NCI-H2171 treated with DMSO at 0.1 percent for 48 hours (cell line): ENCODE measurements at places on chromosomes 2 and 18.

DNA sequence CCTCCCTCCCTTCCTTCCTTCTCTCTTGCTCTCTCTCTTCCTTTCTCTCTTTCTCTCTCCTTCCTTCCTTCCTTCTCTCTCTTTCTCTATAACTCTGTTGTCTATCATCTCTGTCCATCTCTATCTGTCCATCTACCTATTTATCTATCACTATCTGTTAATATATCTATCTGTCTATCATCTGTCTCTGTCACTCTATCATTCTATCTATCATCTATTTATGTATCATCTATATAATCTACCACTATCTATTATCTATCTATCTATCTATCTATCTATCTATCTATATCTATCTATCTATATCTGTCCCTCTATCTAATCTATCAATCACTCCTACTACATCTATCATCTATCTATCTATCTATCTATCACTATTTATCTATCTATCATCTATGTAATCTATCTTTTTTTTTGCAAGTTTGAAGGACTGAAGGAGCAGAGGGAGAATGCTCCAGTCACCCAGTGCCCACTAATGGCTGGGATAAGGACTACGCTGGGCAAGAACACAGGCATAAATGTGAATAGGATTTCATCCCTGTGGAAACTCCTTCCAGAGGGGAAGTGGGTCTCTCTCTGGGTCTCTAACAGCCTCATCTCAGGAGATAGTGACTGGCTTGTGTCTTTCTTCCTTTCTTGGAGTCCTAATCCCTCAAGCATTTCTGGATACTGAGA lies 427.0 kb downstream of the LPIN1 start:
- no peak for DNase-seq

DNA sequence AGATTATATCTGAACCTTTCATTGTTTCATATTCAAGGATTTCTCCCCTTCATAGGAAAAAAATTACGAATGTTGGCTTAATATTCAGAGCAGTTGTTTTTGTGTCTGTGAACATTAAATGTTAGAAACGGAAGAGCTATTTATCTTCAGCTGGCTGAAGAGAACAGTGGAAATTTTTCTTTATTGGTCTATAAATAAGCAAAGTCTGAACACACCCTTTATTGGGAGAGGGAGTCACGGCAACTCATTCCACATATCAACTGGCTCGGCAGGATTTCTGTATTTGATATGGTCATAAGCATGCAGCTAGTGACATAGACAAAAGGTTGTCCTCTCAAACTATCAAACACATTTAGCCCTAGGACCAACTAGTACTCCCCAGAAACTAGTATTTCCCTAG lies 468.4 kb upstream of the HNRNPA3 start:
- DNase-seq = no peak

DNA sequence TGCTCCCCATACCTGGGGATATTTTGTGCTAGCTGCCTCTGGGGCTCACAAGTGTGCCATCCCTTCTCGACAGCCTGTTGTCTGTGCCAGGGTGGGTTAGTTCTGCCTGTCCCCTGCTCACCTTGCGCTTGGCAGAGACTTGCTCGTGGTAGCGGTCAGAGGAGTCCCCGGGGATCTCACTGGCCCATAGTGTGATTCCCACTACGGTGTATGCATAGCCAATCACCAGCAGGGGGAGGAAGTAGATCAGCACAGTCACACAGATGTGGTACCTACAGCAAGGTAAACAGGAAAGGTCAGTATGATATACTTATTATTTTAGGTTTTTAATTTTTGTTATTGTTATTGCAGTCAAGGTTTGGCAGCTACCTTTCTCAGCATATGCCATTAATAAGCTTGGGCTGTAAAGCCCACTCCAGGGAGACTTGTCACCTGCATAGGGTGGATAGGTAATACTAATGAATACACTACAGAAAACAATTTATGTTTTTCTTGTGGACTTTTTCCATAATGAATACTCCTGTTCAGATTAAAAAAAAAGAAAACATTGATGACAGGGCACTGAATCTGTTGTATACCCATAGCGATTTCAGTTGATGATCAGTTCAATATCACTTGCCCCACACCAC lies 95.2 kb downstream of the POLE4 start:
- DNase-seq = peak; percentile 50

DNA sequence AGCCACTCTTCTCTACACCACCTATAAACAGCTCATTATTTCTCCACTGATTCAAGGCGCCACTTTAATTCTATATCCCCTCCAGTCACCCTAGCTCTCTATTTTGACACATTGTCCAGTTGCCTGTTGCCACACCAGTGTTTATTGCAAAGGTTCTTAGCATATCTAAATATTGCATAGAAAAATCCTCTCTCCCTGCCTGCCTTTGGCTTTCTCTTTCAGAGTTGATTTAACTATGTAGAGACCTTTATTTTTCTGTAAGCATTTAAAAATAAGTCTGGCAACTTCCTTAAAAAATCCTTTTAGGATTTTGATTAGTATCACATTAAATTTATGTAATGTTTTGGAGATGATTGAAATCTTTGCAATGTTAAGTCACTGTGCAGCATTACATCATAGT lies 47.9 kb upstream of the B3GNT7 start:
- no peak for DNase-seq

DNA sequence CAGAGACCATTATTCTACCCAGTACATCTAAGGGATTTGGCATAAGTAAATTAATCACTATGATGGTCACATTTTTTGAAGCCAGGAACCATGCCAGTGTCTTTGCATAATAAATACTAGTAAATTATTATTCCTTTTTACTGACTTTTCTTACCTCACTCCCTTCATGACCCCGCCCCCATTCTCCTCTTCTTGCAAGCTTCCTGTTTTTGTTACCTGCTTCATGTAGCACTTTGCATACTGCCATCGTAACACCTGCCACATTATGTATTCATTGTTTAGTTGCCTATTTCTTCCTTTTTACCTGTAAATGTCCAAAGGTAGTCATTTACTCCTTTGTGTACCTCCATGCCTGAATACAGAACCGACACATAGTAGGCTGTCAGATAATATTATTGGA lies 309.5 kb downstream of the KIAA1328 start:
- DNase-seq = no peak

- no peak for DNase-seq
These were observed 52.7 kb downstream of the CUL3 start for GRCh38 chr2:224532441-224532840.

DNA sequence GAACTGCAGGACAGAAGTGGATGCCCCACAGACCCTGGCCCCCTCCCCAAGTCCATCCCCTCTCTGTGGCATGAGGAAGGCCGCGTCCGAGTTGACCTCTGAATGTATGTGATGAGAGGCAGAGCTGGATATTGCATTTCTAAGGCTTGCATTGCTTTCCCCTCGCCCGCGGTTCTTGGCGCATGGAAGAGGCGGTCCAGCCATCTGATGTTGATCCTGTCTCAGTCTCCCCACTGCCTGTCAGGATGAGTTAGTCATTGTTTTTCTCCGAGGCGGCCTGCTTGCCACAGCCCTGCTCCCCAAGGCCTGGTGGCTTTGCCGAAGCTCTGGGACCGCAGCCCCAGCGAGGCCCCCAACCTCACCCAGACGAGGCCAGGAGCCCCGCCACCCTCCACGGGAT lies 88.6 kb downstream of the SMAD7 start:
- DNase-seq = no peak

- DNase-seq = peak; percentile 82
These were observed 547.5 kb upstream of the TNP1 start for GRCh38 chr2:217407362-217407761.

DNA sequence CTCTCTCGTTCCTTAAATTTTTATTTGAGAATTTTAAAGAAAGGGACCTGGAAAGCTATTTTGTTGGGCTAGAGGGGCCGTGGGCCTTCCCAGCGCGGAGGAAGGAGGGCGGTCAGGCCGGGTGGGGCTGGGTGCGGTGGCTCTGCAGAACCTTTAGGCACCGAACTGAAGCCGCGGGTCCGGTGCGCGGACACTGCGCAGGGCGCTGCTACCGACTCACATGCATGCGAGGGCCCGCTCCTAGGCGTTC lies 1.6 kb upstream of the TWIST2 start:
- DNase-seq = no peak

- no peak for DNase-seq
These were observed 89.5 kb downstream of the CERS6 start for GRCh38 chr2:168545439-168546082.

DNA sequence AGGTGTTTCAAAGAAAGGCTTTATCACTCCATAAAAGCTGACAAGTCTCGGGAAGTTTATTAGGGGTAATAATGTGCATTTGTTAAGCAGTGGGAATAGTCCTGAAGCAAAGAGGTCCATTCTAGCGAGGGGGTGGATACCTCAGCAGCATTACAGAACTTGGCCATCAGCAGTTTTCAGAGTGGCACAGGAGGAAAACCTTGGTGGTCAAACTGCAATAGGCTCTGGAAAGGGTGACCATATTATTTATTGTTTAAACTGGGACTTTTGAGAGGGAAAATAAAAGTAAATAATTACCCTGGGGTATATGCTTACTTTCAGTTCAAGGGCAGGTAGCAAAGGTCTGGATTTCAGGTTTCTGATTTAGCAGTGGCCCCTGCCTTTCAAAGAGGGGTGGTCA lies 115.5 kb upstream of the KLHL14 start:
- no peak for DNase-seq

- DNase-seq = no peak
These were observed 246.1 kb downstream of the RPRM start for GRCh38 chr2:153232464-153232863.

GRCh38 chr18:48874701-48875162 lies 76.0 kb downstream of the SMAD7 start:
- DNase-seq = no peak

GRCh38 chr2:222751238-222751637 lies 79.8 kb downstream of the MOGAT1 start:
- DNase-seq = no peak

DNA sequence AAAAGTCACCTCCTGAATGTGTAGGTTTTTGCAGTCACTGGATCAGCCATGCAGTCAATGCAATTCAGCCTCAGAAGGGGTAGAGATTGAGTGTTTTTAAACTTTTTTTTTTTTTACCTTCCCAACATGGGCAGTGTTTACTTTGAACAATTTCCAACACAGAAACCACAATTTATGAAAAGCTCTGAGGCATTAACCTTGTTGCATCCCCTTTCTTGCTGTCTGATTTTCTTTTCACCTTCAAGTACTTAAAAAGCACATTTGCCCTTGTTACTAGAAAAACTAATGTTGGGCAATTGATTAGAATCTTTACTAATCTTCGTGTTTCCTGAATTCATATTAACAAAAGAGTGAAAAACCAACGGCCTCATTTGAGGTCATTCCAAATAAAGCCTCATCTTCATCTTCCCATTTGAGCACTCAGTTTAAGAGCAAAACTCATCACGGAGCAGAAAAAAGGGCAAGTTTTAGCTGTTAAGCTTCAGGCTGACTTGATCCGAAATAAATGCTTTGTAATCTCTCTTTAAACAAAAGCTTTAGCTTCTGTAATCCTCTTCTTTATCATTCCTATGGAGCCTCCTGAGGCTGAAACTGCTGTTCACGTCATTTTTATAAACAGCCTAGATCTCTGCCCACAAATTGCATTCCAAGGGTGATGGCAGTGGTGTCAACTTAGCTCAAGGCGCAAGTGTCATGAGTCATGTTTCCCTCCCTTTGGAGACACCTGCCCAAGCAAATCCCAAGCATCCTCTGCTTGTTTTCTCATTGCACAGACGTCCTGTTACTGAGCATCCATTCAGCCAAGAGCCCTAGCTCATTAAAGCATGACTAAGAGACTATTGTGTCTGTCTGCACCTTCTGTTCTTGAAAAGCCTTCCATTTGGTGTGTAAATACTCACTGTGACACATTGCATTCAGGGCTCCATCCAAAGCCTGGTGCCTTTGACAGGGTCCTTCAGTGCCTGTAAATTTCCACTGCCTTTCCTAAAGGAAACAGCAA lies 107.7 kb downstream of the HNMT start:
- peak; percentile 92 for DNase-seq

DNA sequence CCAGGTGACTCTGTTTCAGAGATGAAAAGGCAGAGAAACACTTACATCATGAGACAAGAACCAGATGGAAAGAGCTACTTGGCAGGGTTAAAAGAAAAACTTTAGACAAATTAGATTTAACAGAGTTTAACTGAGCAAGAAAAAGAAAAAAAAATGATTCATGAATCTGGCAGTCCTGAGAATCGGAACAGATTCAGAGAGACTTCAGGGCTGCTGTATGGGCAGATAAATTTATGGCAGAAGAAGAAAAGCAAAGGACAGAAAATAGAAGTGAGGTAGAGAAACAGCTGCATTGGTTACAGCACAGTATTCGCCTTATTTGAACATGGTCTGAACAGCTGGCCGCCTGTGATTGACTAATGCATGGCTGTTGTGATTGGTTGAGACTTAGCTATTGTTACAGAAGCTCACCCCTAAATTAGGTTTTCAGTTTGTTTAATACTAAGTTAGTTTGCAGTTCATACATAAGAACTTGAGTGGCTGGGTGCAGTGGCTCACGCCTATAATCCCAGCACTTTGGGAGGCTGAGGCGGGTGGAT lies 43.0 kb upstream of the RHOB start:
- no peak for DNase-seq

GRCh38 chr18:7605705-7606104 lies 38.6 kb downstream of the PTPRM start:
- DNase-seq = no peak

- peak; percentile 22 for DNase-seq
These were observed 1618.6 kb upstream of the CELF4 start for GRCh38 chr18:39184176-39184575.

DNA sequence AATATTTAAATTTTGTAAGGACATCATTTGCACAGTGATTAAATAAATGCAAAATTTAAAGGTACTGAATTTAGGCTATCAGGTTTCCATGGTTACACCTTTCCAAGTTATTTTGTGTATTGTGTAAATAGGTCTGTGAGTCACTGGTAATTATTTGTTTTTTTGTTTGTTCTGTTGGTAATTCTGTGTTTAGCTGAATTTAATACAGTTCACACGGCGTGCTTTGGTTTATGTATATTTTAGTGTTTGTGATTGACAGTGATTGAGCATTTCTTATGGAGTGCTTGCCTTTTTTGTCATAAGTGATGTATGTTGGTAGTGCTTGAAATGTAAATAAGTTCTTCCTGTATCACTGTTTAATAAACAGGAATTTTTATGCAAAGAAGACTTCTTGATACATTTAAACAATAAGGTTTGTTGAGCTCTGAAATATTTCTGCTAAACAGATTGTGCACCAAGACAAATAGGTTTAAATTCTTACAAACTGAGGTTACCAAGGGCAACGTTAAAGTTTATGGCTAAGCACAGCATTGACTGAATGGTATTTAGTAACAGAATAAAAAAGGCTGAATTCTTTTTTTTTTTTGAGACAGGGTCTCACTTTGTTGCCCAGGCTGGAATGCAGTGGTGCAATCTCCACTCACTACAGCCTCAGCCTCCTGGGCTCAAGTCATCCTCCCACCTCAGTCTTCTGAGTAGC lies 38.3 kb upstream of the DLX1 start:
- no peak for DNase-seq

GRCh38 chr18:61154866-61155265 lies 178.4 kb upstream of the CDH20 start:
- no peak for DNase-seq

DNA sequence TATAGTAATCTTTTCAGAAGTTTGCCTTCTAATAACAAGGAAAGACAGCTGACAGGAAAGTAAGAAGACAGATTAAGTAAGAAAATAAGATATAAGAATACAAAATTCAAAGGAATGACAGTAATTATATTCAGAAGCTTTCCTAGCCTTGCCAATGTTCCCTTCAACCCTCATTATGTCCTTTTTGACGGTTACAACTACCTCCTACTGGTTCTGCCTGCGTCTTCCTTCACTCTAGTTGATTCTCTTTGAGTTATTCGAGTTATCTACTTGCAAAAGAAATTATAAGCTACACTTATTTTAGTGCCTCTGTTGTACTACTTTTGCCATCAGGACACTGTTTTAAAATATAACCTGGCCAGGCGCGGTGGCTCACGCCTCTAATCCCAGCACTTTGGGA lies 218.9 kb upstream of the GYPC start:
- no peak for DNase-seq
